ENCODE measurements at places on chromosomes 3 and 15.
A peak's percentile ranks its signal among the peaks of the same experiment; 100 is the strongest.

DNA sequence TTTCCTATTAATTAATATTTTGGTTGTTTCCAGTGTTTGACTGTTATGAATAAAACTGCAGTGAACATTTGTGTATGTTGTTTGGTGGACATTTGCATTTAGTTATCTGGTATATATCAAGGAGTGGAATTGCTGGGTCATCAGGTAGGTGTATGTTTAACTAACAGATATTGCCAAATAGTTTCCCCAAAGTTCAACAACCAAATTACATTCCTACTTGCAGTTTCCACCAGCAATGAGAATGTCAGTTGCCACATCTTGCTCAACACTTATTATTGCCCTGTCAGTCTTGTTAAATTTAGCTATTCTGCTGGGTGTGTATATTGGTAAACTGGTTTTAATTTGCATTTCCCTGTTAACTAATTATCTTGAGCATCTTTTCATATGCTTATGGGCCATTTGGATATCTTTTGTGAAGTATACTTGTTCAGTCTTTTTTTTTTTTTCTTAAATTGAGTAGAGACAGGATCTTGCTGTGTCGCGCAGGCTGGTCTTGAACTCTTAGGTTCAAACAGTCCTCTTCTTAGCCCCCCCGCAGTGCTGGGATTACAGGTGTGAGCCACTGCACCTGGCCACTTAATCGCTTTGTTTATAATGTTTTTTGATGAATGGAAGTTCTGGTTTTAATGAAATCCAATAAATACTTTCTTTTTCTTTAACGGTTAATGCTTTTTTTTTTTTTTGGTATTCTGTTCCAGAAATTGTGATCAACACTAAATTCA, 7.9 kb downstream of the FEM1B start:
- DNase-seq, result no peak

- DNase-seq, result no peak
Measured at GRCh38 chr3:138097192-138098172, 17.9 kb downstream of the DZIP1L start.

GRCh38 chr3:139319428-139320402, 24.1 kb upstream of the MRPS22 start:
- no peak for DNase-seq

DNA sequence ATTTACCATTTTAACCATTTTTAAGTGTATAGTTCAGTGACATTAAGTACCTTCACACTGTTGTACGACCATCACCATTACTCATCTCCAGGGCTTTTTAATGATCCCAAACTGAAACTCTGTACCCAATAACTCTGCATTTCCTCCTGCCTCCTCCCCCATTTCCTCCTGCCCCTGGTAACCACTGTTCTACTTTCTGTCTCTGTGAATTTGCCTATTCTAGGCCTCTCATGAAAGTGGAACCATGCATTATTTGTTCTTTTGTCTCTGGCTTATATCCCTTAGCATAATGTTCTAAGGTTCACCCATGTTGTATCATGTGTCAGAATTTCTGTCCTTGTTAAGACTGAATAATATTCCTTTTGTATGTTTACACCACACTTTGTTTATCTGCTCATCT, 154.2 kb downstream of the MECOM start:
- DNase-seq, result no peak

- no peak for DNase-seq
Measured at GRCh38 chr3:32641356-32641755, 43.6 kb upstream of the CNOT10 start.

DNA sequence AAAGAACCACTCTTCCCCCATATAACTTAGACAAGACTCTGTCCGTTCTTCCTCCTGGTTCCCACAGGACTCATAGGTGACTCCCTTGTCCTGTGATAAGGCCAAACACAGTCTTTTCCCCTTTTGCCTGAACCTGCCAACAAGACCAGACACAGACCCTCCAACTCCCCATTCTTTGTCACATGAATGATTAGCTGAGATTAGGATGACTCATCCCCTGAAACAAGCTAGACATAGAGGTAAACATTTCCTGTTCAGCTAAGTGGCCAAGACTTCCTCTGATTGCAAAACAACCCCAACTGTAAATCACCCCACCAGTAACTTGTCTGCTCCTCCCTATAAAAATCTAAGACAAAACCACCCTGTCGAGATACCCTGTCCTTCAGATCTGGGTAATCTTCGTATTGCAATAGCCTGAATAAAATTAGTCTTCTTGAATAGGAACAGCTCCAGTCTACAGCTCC, 11.4 kb upstream of the HTR3E start:
- DNase-seq, result no peak

DNA sequence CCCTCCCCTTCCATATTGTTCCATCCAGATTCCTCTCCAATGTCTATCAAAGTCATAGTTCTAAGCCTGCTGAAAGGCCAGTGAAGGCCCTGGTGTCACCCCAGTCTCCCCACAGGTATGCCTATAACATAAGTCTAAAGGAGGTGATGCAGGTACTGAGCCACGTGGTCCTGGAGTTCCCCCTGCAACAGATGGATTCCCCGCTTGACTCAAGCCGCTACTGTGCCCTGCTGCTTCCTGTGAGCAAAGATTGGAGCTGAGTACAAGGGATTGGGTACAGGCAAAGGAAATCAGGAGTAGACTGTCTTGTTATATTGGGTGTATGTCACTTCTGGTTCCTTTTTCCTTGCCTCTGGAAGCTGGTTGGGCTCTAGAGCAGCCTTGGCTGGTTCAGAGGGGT, 8.2 kb downstream of the EIF2B5 start:
- no peak for DNase-seq

GRCh38 chr15:58110999-58111717, 27.0 kb upstream of the AQP9 start:
- no peak for DNase-seq

- no peak for DNase-seq
Measured at GRCh38 chr3:882533-882932, 210.3 kb upstream of the CNTN6 start.

- no peak for DNase-seq
Measured at GRCh38 chr3:193837347-193837827, 244.4 kb downstream of the OPA1 start.

DNA sequence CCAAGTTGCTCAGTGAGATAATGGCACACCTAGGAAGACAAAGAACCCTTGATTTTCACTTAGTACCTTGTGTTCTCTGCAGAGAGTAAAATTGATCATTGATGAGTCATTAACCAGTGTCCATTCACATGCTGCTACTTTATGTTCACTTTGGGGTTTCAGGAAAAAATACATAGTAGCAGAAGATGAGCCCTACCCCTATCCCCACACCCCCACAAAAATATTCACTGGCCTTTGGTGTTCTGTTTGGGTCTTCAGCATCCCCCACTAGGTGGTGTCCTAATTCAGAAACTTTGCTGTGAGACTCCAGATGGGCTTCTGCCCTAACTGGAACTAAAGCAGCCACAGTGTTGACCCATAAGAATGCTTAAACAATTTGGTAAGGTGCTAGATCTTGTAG, 178.8 kb downstream of the KLHL25 start:
- peak; percentile 20 for DNase-seq

DNA sequence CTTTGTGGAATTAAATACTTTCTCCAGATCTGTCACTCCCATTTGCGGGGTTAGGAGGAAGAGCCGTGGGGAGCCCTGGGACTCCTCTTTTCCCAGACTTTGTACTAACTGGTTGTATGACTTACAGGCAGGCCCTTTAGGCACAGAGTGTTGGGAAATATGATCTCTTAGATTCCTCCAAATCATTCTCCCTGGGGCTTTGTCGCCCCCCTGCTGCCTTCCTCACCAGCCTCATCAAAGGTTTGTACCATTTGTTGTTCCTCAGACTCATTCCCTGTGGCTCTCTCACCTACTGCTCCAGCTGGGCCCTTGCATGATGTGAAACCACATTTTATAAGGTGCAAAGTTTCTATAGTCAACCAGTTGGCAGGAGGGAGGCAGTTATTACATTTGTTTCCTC, 56.4 kb downstream of the CRYGS start:
- no peak for DNase-seq

- no peak for DNase-seq
Measured at GRCh38 chr3:129592381-129593131, 13.9 kb downstream of the PLXND1 start.

DNA sequence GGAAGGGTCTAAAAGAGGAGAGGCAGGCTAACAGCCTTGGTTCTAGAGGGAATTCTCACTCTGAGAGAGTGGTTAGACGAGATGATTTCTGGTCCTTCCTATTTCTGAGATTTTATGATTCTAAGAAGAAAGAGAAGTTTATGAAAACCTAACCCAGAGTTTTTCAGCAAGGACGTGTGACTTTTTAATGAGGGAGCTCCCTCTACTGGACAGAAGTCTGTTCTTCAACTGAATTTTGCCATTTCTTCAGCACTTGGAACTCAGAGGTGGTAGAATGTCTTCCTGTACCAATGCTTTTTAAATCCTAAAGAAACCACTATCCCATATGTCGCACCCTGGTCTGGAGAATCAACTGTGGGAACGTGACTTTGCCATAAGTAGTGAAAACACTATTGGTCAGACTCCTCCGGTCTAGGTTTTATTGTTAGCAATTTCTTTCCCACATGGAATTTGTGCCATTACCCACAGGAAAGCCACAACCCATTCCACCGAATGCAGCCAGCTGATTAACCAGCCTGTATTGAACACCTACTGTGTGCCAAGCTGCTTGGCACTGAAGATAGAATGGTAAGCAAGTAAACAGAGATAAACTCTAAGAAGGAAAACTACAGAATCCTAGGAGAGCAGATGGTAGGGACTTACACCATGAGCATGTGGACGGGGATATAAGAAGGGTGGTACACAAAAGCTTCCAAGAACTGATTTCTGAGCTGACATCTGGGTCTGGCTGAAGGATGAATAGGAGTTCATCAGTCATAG, 199.5 kb upstream of the LMCD1 start:
- no peak for DNase-seq

GRCh38 chr15:58582160-58582559, 150.4 kb downstream of the LIPC start:
- no peak for DNase-seq

- no peak for DNase-seq
Measured at GRCh38 chr15:71538181-71538580, 272.2 kb upstream of the NR2E3 start.

GRCh38 chr15:90664650-90665287, 52.4 kb upstream of the BLM start:
- no peak for DNase-seq

GRCh38 chr15:86263230-86263629, 183.6 kb downstream of the AGBL1 start:
- no peak for DNase-seq

GRCh38 chr15:81469154-81469553, 95.1 kb upstream of the TMC3 start:
- no peak for DNase-seq

DNA sequence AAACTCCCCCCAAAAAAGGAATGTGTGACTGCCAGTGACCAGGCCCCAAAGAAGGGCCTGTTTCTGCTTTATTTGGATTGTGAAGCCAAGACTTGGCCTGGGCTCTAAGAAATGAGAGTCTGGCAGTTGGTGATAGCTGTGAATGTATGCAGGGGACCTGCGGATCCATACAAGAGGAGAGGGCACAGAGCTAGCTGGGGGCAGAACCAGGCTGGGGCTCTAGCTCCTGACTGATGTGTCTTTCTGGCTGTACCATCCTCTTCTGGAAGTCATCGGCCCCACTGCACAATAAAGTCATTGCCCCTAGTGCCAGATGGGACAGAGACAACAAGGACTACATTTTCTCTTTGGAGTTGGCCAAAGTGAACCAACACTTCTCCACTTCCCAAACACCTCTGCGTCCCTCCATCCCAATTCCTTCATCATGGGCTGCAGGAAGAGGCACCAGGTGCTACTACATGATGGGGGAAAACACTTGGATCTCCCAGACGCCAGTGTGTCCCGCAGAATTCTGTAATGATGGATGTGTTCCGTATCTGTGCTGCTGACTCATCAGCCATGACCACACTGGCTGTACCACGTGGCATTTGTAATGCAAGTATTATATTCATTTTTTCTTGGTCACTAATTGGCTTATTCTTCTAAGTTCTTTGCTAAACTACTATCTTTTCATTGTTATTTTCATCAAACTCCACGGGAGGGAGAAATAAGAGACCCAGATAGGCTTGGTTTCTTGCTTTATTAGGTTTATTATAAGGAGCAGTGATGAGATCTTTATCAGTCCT, 1.7 kb upstream of the PLA2G4F start:
- no peak for DNase-seq

GRCh38 chr3:131432441-131432840, 50.9 kb downstream of the NUDT16 start:
- no peak for DNase-seq

DNA sequence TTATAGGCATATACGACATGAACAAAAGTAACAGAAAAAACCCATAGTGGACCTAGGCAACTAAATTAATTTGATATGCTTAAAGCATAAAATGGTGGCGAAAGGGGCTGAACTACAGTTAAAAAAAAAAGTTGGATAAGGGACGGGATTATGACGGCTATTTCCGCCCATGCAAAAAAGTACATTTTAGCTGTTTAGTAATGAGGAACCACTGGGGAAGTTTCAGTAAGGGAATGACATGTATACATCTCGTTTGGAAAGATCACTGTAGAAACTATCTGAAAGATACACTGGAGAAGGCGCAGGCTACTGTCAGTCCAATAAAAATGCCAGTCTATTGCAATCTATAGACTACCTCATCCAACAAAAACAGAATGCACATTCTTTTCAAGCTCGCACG, 65.6 kb downstream of the ZNF148 start:
- no peak for DNase-seq

- no peak for DNase-seq
Measured at GRCh38 chr3:170641510-170642236, 55.8 kb upstream of the SLC7A14 start.

DNA sequence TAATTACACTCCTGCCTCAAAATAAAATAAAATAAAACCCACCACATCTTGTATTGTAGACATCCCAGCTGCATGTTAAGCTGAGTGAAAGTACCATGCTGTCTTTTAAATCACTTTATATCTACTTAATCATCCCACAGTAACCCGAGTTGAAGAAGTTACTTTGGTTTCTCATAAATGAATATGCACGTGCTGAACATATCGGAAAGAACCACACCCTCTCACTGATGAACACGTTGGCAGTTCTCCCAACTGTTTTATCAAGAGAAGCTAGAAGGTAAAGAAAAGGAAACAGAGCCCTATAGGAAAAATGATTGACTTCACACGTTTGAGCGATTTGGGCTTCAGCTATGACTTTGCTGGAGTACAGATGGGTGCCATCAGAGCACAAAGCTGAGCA, 15.9 kb upstream of the TM4SF19 start:
- DNase-seq, result no peak

DNA sequence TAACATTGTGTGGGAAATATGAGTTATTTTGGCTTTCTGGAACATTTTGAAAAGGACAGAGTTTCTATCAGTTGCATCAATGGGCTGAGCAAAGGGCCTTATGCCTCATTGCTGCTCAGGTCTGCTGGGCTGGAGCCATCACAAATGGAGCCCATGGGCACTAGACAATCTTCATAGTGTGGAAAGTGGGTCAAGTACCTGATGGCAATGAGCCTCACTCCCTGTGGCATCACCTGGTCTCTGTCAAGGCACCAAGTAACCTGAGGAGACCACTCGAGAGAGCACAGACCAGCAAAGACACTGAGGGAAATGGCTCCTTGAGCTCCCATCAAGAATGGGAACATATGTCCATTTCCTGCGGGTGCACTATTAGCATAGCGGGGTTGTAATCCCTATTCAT, 96.7 kb upstream of the PPP2R3A start:
- DNase-seq, result no peak

- no peak for DNase-seq
Measured at GRCh38 chr3:36433511-36433910, 53.2 kb downstream of the STAC start.
